Fibroblast of skin of left quadriceps (primary cell): ENCODE measurements at places on chromosomes 3 and 15.

DNA sequence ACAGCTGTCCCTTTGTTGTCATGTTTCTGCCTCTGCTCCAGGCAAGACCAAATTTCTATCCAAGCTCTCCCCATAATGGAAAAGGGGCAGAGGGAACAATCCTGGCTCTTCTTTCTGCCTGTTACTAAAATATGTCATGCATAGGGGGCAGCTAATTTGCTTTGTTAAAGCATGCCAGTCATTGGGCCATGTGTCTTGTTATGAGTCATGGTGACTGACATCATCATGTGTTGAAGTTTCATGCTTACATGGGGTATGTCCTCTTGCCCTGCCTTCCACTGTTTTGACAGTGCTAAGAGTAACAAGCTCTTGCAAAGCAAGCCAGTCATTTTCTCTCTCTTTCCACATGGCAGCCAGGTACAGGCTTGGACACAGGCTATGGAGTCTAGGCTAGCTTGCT is 268.9 kb downstream of the GABRB3 start:
- no peak for DNase-seq

DNA sequence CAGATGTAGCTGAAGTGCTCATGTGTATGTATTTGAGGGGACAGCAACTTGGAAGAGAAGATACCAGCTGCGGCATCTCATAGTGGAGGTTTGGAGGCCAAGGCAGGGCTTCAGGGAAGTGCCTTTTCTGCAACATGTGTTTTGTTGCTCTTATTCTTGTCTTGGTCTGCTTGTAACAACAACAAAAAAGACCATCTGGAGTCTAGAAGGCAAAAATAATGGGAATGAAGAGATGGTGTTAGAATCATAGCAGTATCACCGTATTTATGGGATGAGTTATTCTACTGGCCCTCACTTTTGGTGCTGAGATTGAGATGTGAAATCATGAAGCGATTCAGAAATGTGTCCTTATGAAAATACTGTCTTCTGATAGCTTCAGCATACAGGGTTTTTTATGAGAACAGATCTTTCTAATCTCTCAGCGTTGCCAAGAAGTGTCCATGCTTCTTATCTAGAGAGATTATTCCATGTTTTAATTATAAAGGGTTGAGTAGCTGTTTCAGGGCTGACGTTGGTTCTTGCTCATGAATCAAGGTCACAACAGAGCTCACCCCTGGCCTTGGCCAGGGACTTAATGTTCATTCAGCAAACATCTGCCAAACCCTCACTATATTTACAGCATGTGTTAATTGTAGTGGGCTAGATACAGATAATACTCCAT is 58.0 kb downstream of the ITPR1 start:
- DNase-seq: no peak

DNA sequence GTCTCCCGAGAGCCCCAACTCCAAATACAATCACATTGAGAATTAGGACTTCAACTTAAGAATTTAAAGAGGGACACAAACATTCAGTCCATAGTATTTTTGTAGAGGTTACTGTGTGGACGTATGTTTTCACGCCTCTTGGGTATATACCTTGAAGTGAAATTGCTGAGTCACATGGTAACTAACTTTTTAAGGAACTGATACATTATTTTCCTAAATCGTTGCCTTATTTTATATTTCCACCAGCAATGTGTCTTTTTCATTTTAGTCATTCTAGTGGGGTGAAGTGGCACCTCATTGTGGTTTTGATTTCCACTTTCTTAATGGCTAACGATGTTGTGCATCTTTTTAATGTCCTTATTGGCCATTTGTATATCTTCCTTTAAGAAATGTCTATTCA is 11.8 kb downstream of the PARP15 start:
- no peak for DNase-seq

GRCh38 chr3:132382267-132382666 is 35.0 kb upstream of the DNAJC13 start:
- DNase-seq: no peak

DNA sequence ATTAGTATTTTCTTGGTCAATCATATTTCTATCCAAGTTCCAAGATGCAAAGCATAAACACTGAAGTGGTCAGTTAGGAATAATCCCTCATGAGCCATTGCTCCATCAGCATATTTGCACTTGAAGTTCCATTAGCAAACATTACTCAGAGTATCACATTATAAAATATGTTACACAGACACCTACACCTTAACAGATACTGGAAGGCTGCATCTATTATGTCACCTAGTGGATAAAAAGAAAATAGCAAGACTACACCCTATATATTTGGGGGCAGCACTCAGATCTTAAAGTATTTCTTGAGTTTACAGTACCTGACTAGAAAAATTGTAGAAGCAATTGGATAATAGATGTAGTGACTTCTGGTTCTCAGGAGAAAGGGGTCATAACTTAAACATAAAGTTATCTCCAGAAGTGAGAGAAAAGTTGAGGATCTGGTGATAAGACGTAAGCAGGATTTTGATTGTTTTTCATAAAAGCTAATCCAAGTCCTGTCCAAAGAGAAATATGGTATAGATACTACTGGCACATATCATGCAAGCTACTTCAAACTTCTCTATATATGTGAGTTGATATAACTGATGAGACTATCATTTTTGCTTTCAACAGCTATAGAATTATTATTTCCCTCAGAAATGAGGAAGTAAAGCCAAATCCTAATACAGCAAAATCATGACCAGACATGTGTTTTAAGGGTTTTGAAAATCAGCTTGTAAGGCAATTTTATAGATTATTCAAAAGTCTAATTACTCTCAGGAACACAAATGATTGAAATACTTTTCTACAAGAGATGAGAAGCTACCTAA is 422.2 kb downstream of the GBE1 start:
- peak; percentile 1 for DNase-seq

DNA sequence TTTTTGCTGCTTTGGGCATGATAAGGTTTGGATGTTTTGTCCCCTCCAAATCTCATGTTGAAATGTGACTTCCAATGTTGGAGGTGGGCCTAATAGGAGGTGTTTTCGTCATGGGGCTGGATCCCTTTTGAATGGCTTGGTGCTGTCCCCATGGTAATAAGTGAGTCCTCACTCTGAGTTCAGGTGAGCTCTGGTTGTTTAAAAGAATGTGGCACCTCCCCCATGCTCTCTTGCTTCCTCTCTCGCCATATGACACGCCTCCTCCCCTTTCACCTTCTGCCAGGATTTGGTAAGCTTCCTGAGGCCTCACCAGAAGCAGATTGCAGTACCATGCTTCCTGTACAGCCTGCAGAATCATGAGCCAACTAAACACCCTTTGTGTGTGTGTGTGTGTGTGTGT is 255.5 kb downstream of the EPHB1 start:
- no peak for DNase-seq

DNA sequence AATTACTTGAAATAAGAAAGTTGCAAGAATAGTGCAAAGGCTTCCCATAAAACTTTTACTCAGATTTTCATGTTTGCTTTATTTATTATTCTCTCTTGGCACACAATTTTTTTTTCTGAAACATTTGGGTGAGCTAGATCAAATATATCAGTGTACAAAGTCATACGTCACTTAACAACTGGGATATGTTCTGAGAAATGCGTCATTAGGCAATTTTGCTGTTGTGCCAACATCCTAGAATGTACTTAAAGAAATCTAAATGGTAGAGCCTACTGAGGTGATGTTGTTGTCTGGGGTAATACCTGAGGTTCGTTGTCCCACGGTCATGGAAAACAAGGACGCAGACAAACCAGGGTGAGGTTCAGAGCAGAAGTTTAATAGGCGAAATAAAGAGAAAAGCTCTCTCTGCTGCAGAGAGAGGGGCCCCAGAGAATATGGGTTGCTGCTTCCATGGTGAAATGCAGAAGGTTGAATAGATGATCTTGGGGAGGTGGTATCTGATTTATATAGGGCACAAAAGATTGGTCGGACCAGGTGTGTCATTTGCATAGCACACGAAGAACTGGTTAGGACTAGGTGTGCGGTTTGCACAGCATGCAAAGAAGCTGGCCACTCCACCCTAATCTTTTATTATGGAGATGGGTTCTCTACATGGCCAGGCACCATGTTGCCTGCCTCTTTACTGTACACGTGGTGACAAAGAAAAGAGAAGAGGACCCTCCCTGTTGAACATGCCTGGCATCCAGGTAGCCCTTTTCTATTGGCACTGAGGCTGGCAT is 8.8 kb upstream of the GRAMD1C start:
- no peak for DNase-seq
